ENCODE measurements at places on chromosomes 11 and 22. TPM values are rescaled to one million over a fixed set of nuclear protein-coding genes. Genes with fewer than 3 reads are reported as not detected.

Gene CCDC89
- total RNA-seq, result 2.2 TPM

Gene CD6
- total RNA-seq, result not detected

Gene GAB4
- total RNA-seq, result not detected

Gene TMPRSS4
- not detected for total RNA-seq

Gene AGBL2
- 4.4 TPM for total RNA-seq

Gene RPL3
- total RNA-seq, result 1,201 TPM

Gene RASSF10
- total RNA-seq, result not detected

Gene PLAAT4
- total RNA-seq, result 15.5 TPM

Gene ZDHHC13
- total RNA-seq, result 9.6 TPM

Gene NXPE2
- not detected for total RNA-seq

Gene OSBP2
- 2.1 TPM for total RNA-seq

Gene OR51G2
- total RNA-seq, result not detected

Gene ATP6V1E1
- total RNA-seq, result 122 TPM

Gene RIMBP3C
- 0.22 TPM for total RNA-seq

Gene SYT7
- total RNA-seq, result 9.7 TPM

Gene ANO5
- total RNA-seq, result not detected

Gene SPI1
- 0.29 TPM for total RNA-seq

Gene CCDC73
- not detected for total RNA-seq

Gene ASCL3
- not detected for total RNA-seq

Gene SCGB1D2
- total RNA-seq, result not detected

Gene ALDH3B1
- 22.0 TPM for total RNA-seq

Gene ELMOD1
- 4.7 TPM for total RNA-seq

Gene HPX
- total RNA-seq, result 0.14 TPM

Gene SPDYC
- not detected for total RNA-seq

Gene SLC22A9
- not detected for total RNA-seq

Gene PICALM
- 245 TPM for total RNA-seq

Gene TEX54
- total RNA-seq, result not detected

Gene CD248
- 123 TPM for total RNA-seq

Gene PLA2G3
- 0.22 TPM for total RNA-seq

Gene TYR
- not detected for total RNA-seq

Gene GAL3ST1
- total RNA-seq, result not detected

Gene H19
- 5.2 TPM for total RNA-seq

Gene HSPB2
- total RNA-seq, result not detected

Gene DBX1
- not detected for total RNA-seq

Gene ZFPL1
- 46.5 TPM for total RNA-seq

Gene SLC22A12
- total RNA-seq, result not detected

Gene PHLDA2
- 15.3 TPM for total RNA-seq

Gene OSM
- not detected for total RNA-seq

Gene DAGLA
- total RNA-seq, result 4.2 TPM

Gene APOL4
- total RNA-seq, result under 0.01 TPM

Gene SLC1A2
- 8.1 TPM for total RNA-seq

Gene RHOD
- 7.6 TPM for total RNA-seq

Gene MLC1
- total RNA-seq, result under 0.01 TPM

Gene IRAG1
- 19.2 TPM for total RNA-seq

Gene ASRGL1
- total RNA-seq, result 0.88 TPM

Gene VPREB1
- not detected for total RNA-seq

Gene ZNF74
- 12.0 TPM for total RNA-seq

Gene OLFML1
- total RNA-seq, result 0.72 TPM

Gene SCO2
- total RNA-seq, result 4.9 TPM

Gene SLC22A8
- total RNA-seq, result not detected

Gene PARVG
- not detected for total RNA-seq

Measured in placental pericyte (primary cell).